ENCODE measurements at places on chromosomes 11 and 22.
A peak's percentile ranks its signal among the peaks of the same experiment; 100 is the strongest.

DNA sequence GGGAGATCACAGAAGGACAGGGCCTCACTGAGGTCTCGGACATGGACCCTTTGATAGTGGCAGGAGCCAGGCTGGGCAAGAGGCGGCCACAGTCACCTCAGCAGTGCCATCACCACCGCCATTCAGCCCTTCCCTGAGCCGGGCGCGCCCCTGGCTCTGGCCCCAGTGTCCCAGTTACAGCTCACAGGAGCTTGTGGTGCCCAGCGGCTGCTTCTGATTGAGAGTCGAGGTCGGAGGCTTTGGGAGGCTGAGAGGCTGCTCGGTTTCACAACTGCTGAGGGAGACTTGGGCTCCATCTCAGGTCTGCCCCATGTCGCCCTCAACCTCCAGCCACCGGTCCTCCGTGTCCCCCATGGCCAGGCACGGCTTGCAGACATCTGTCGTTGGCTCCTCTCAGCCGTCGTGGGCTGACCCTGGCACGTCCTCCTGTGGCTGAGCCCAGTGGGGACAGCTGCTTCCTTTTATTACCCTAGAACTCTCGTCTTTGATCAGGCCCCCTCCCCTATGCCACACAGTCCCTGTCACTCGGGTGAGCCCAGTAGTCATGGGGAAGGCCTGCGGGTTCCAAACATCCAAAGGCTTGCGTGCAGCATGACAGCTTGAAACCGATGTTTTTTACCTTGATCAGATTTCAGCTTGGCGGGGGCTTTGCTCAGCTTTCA lies 28.4 kb upstream of the PPP6R3 start:
- peak; percentile 38 for DNase-seq
- H3K27me3 ChIP-seq, result no peaks in the 10 kb centered on the region
- H3K4me3 ChIP-seq, result no peak overlapping the region
- H3K27ac ChIP-seq, result no peak overlapping the region
- no peaks in the 10 kb centered on the region for H3K4me1 ChIP-seq
- H3K36me3 ChIP-seq, result peaks cover 54% of the 10 kb centered on the region

- H3K4me3 ChIP-seq, result no peak overlapping the region
- H3K27me3 ChIP-seq, result peaks cover 5% of the 10 kb centered on the region
- no peaks in the 10 kb centered on the region for H3K36me3 ChIP-seq
- DNase-seq, result no peak
- no peaks in the 10 kb centered on the region for H3K4me1 ChIP-seq
- H3K27ac ChIP-seq, result no peak overlapping the region
Observed at GRCh38 chr11:121152764-121153163, 51.7 kb downstream of the TECTA start.

GRCh38 chr11:114179234-114179941 lies 116.8 kb upstream of the NNMT start:
- H3K36me3 ChIP-seq, result no peaks in the 10 kb centered on the region
- DNase-seq, result no peak
- H3K27me3 ChIP-seq, result no peaks in the 10 kb centered on the region
- H3K27ac ChIP-seq, result peak overlapping the region; percentile 88
- H3K4me3 ChIP-seq, result peak overlapping the region; percentile 6

DNA sequence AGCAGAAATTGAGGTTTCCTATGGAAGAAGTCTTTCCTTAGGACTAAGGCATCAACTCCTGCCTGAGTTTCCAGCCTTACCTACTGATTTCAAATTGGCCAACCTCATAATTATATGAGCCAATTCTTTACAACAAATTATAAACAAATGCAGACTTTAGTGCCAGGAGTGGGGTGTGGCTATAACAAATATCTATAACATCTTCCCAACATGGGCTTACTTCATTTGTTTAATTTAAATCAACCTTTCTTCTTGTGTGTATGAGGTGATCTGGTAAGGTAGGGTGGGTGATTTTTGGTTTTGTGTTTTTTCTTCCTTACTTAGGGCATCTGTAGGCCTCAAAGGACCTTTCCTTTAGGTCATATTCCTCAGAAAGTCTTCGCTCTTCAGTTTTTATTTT lies 354.9 kb downstream of the SHANK2 start:
- H3K27ac ChIP-seq, result no peak overlapping the region
- no peak for DNase-seq
- H3K36me3 ChIP-seq, result no peaks in the 10 kb centered on the region
- H3K27me3 ChIP-seq, result no peaks in the 10 kb centered on the region

- no peak overlapping the region for H3K4me3 ChIP-seq
- DNase-seq, result no peak
- H3K4me1 ChIP-seq, result no peaks in the 10 kb centered on the region
- peaks cover 6% of the 10 kb centered on the region for H3K27me3 ChIP-seq
- no peak overlapping the region for H3K27ac ChIP-seq
- H3K36me3 ChIP-seq, result no peaks in the 10 kb centered on the region
Observed at GRCh38 chr22:22838148-22838786, 49.3 kb upstream of the IGLL5 start.

- H3K27ac ChIP-seq, result no peak overlapping the region
- no peaks in the 10 kb centered on the region for H3K36me3 ChIP-seq
- no peak for DNase-seq
Observed at GRCh38 chr11:116070520-116070919, 566.3 kb upstream of the CADM1 start.

GRCh38 chr11:60485987-60486386 lies 6.6 kb upstream of the MS4A12 start:
- no peak for DNase-seq
- no peaks in the 10 kb centered on the region for H3K27me3 ChIP-seq
- no peaks in the 10 kb centered on the region for H3K36me3 ChIP-seq
- H3K4me3 ChIP-seq, result no peak overlapping the region
- H3K27ac ChIP-seq, result no peak overlapping the region

GRCh38 chr22:32858121-32858703 lies 56.7 kb downstream of the TIMP3 start:
- no peaks in the 10 kb centered on the region for H3K27me3 ChIP-seq
- H3K36me3 ChIP-seq, result peaks cover 13% of the 10 kb centered on the region
- H3K27ac ChIP-seq, result no peak overlapping the region
- DNase-seq, result no peak
- H3K4me1 ChIP-seq, result no peaks in the 10 kb centered on the region

DNA sequence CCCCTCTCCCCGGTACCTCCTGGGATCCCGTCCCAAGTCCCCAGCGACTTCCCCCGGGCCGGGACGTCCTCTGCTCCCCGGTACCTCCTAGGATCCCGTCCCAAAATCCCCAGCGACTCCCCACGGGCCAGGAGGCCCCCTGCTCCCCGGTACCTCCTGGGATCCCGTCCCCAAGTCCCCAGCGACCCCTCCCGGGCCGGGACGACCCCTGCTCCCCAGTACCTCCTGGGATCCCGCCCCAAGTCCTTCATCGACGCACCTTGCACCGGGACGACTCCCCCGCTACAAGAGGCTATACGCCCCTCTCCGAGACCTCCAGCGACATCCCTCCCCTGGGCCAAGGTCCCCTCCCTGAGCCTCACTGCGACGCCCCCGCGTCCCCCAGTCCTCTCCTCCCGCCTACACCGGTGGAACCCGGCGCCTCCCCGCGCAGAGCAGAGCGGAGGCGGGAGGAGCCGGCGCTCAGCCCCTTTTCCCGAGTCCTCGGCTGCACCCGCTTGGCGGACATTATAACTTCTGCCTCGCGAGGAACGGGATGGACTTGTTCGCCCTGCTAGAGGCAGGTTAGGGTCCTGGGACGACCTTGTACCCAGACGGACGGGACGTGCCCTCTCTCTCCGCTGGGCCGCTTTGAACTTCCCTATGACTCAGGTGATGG lies 912 bp downstream of the KREMEN1 start:
- peak overlapping the region; percentile 63 for H3K4me3 ChIP-seq
- peaks cover 13% of the 10 kb centered on the region for H3K4me1 ChIP-seq
- no peaks in the 10 kb centered on the region for H3K36me3 ChIP-seq
- no peak for DNase-seq
- no peak overlapping the region for H3K27ac ChIP-seq

DNA sequence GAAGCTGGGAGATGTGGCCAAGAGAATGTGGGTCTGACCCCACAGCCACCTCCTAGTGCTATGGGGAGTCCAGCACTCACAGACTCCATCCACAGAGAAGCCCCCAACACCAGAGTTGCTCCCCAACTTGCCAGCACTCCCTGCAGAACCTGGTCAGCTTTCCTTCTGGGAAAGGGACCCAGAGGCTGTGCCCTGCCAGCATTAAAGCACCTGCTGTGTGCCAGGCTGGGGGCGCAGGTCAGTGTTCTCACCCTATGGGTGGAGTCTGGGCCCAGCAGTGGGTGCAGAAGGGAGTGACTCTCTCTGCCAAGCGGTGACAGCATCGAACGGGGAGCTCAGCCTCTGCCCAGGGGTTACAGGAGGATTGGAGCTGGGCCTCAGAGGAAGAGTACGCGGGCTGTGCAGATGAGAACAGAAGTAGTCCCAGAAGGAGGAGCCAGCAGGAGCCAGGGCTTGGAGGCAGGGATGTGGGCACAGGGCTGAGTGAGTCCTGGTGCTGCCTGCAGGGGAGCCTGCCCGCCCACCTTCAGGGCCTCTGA lies 114.4 kb downstream of the MPPED1 start:
- H3K27ac ChIP-seq, result no peak overlapping the region
- H3K27me3 ChIP-seq, result no peaks in the 10 kb centered on the region
- no peak overlapping the region for H3K4me3 ChIP-seq
- H3K4me1 ChIP-seq, result peaks cover 27% of the 10 kb centered on the region

GRCh38 chr11:72144807-72145565 lies 9.5 kb downstream of the FOLR3 start:
- no peak overlapping the region for H3K4me3 ChIP-seq
- peak; percentile 84 for DNase-seq
- H3K27me3 ChIP-seq, result no peaks in the 10 kb centered on the region
- H3K27ac ChIP-seq, result peak overlapping the region; percentile 99

DNA sequence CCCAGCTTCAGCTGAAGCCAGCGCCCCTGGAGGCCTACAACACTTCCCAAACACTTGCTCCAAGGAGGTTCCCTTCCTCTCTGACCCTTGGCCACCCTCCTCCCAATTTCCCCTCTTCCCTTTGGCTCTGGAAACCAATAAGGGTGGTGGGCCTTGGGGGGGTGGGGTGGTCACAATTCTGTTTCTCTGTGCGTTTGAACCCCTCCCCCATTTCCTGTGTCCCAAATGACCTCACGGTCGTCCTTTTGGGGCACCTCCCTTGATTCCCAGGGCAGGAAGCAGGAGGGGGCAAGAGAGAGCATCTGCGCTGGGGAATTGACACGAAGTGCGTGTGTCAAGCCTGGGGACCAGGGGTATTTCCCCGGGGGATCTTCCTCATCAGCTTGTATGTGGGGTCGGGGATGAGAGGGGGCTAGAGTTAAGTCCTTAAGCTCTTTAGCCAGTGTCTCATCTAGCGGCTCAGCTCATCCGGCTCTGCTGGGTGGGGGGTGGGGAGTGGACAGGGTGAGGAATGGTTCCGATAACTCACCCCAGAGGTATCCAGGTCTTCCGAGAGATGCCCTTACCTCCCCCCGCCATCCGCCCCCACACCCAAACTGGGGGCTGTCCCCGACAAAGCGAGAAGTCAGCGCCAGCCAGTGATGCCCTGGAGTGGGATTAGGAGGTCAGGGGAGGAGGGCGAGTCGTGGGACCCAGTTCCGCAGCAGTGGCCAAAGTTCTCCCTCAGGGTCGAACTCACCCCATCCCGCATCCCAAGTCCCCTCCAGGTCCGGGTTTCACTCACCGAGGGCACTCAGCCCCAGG lies 587 bp downstream of the ESAM start:
- H3K27ac ChIP-seq, result no peak overlapping the region
- H3K4me3 ChIP-seq, result peak overlapping the region; percentile 35
- peaks cover 3% of the 10 kb centered on the region for H3K36me3 ChIP-seq
- H3K4me1 ChIP-seq, result peaks cover 9% of the 10 kb centered on the region
- DNase-seq, result no peak

GRCh38 chr11:101083335-101083734 lies 46.3 kb downstream of the PGR start:
- no peaks in the 10 kb centered on the region for H3K4me1 ChIP-seq
- no peaks in the 10 kb centered on the region for H3K27me3 ChIP-seq

- H3K4me3 ChIP-seq, result no peak overlapping the region
- DNase-seq, result no peak
- H3K27me3 ChIP-seq, result no peaks in the 10 kb centered on the region
- H3K36me3 ChIP-seq, result no peaks in the 10 kb centered on the region
- H3K4me1 ChIP-seq, result no peaks in the 10 kb centered on the region
- no peak overlapping the region for H3K27ac ChIP-seq
Observed at GRCh38 chr22:30031764-30032455, 48.4 kb upstream of the HORMAD2 start.

GRCh38 chr11:109597336-109597735 lies 175.3 kb downstream of the C11orf87 start:
- no peak overlapping the region for H3K27ac ChIP-seq
- no peaks in the 10 kb centered on the region for H3K27me3 ChIP-seq
- H3K4me1 ChIP-seq, result no peaks in the 10 kb centered on the region
- DNase-seq, result no peak
- no peak overlapping the region for H3K4me3 ChIP-seq

DNA sequence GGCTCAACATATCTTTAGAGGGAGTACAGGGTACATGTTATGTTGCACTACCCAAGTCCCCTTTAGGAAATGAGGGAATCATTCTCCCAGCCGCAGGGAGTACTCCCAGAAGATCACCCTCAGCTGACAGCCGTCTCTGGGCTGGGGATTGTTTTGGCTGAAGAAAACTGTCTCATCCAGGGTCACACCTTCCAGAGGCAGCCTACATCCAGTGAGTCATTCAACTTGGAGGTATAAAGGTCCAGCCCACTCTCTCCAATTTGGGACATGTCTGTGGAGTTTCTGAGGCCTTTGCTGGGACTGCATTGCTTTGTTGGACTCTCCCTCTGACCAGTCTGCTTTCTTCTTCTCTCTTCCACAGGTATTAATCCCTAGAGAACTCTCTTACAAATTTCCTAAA lies 42.1 kb downstream of the RASSF10 start:
- H3K27ac ChIP-seq, result no peak overlapping the region
- peaks cover 9% of the 10 kb centered on the region for H3K4me1 ChIP-seq
- no peak overlapping the region for H3K4me3 ChIP-seq
- DNase-seq, result no peak
- H3K36me3 ChIP-seq, result no peaks in the 10 kb centered on the region
- H3K27me3 ChIP-seq, result no peaks in the 10 kb centered on the region

DNA sequence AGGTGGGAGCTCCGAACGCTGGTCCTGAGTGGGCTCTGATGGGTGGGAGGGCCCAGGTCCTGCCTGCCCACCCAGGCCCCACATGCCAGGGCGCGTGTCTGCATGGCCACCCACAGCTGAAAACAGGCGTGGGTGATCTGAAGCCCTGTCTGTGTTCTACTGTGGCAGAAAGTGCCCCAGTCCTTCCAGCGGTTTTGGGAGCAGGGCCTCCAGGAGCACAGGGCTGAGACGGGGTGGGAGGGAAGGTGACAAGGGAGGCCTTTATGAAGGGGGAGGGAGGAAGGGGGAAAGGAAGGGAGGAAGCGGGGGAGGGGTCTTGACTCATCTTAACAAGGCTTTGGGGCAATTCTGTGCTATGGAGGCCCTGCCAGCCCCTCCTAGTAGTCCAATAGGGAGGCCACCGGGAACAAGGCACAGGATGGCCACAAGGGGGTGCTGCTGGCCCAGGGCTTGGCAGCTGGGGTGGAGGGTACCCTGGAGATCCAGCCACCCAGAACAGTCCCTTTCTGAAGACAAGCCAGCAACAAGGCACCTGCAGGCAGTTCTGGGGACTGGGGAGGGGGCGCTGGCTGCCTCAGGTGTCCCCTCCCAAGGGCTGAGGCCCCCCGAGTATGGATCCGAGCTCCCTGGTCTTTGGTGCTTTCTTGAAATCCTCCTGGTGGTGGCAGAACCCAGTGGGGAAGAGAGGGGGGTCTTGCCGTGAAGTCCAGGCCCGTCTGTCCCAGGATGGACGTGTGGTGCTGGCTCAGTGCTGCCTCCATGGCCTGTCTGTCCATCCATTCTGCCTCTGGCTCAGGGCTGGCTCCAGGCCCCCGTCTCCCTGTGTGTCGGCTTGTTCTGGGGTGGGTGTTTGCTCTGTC lies 6.3 kb upstream of the FADS3 start:
- DNase-seq, result no peak
- H3K27me3 ChIP-seq, result no peaks in the 10 kb centered on the region
- H3K27ac ChIP-seq, result no peak overlapping the region
- H3K36me3 ChIP-seq, result no peaks in the 10 kb centered on the region

- H3K4me3 ChIP-seq, result no peak overlapping the region
- H3K27ac ChIP-seq, result no peak overlapping the region
- peaks cover 12% of the 10 kb centered on the region for H3K27me3 ChIP-seq
- H3K36me3 ChIP-seq, result no peaks in the 10 kb centered on the region
Observed at GRCh38 chr11:61513143-61513765, 4.7 kb downstream of the LRRC10B start.
